H7 (cell line): ENCODE measurements at places on chromosomes 4 and X. TPM values are rescaled to one million over a fixed set of nuclear protein-coding genes. Genes with fewer than 3 reads are reported as not detected.
A peak's percentile ranks its signal among the peaks of the same experiment; 100 is the strongest.

DNA sequence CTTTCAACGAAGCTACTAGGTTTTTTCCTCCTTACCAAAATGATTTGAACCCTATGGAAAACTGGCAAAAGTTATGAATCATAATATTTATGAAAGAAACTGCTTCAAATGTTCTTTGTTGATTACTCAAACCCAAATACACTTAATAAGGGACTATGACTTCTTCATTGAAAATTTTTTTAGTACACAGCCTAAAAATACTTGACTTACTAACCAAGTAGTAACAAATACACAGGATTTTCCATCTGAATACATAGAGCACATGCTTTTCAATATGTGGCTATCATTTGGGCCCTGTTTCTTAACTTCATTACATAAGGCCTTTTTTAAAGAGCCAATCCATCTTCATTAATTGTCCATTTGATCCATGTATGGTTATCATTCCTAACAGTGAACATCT, 171.5 kb downstream of the FBXW7 start:
- no peak for DNase-seq

DNA sequence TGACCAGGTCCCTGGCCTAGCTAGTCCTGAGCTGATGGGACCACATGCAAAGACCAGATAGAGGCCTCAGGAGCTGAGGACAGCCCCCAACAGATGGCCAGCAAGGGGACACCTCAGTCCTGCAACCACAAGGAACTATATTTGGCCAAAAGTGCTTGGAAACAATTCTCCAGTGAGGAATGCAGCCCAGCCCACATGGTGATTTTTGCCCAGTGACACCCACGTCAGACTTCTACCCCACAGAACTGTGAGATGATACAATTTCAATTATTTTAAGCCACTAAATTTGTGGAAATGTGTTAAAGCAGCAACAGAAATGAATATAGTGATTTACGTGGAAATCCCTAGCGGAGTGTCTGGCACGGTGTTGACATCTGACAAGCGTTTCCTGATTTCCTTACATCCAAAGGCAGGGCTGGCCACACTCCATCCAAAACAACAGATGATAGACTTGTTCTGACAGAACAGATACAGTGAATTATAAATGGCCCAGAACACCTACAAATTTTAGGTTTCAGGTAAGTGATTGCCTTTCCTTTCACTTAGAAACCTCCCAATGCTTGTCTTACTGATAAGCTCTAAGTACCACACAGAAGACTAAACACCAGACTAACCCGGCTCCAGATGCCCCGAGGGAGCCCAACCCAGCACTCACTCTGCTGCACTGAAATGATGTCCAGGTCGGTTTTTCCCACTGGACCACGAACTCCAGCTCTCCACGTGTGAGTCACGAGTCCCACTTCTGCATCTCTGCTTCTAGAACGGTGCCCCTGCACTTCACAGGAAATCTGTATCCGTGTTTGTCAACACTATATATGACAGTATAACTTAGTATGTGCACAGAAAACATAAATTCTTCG, 5.8 kb downstream of the AFAP1 start:
- no peak for DNase-seq

DNA sequence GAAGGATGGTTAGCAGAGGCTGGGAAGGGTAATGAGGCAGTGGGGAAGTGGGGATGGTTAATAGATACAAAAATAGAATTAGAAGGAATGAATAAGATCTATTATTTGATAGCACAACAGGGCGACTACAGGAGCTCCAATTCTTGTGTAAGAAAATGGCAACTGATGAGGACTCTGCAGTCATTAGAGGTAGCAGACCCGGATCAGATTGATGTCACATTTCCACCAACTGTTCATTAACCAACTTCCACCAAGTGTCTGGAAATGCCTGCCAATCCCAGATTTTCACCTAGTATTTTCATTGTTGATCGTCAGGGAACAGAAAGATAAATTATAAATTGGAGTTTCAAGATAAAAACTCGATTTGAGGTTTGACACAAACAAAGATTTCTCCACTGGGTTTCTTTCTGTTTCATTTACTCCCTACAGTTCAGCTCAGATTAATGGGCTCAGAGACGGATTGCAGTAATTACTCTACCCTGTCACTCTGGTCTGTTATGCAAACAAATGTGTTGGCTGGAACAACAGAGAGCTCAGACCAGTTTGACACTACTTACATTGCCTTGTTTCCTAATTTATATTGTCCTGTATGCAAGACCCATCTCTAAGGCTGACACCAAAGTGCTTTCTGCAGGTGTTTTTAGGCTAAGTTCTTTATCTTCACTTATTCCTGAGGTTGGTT, 909.2 kb upstream of the PRKX start:
- peak; percentile 4 for DNase-seq

The SSX2B gene
- total RNA-seq, result 0.10 TPM in 1 of 2 replicates, not detected in the other

DNA sequence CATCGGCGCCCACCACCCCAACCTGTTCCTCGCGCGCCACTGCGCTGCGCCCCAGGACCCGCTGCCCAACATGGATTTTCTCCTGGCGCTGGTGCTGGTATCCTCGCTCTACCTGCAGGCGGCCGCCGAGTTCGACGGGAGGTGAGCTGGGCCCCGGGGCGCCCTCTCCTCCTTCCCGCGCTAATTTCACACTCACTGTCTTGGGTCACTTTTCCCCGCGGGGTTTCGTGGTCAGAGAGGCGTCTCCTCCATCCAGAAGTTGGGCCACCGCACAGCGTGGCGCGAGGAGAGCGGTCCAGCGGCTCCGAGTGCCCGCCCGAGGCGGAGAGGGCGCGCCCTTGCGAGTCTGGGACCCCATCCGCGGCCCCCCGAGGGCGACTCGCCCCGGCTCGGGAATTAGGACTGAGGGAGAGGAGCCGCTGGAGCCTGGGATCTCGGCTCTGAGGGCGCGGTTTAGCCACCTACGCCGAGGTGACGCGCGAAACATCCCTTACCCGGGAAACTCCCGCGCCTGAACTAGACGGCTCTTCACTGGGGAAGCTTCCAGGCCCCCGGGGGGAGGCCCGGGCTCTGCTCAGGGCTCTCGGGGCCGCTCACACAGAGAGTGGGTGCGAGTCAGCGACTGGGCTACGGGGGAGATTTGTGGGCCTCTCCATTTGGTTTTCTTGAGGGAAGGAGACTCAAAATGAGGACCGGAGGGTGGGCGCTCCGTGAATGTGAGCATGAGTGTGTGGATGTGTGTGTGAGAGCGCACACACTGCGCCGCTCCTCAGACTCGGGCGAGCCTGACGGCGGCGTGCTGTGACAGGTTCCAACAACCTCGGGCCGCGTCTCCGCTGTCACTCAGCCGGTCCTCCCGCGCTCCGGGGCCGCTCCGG, 551 bp downstream of the NPNT start:
- DNase-seq, result peak; percentile 62

- no peak for DNase-seq
Measured at GRCh38 chr4:142314686-142315085, 531.4 kb downstream of the INPP4B start.

The TMSB15C gene
- total RNA-seq, result 3.5 and 5.2 TPM in 2 replicates

The IL13RA2 gene
- not detected in 2 replicates for total RNA-seq

- peak; percentile 44 for DNase-seq
Measured at GRCh38 chrX:136759968-136760367, 20.8 kb downstream of the ARHGEF6 start.

The DOK7 gene
- total RNA-seq, result 0.22 and 0.73 TPM in 2 replicates

The PLA2G12A gene
- total RNA-seq, result 41.3 and 49.2 TPM in 2 replicates

GRCh38 chr4:150211016-150211415, 132.8 kb downstream of the DCLK2 start:
- no peak for DNase-seq

The SHOX gene
- total RNA-seq, result not detected in 2 replicates
